ENCODE measurements at places on chromosomes 13 and 19.

DNA sequence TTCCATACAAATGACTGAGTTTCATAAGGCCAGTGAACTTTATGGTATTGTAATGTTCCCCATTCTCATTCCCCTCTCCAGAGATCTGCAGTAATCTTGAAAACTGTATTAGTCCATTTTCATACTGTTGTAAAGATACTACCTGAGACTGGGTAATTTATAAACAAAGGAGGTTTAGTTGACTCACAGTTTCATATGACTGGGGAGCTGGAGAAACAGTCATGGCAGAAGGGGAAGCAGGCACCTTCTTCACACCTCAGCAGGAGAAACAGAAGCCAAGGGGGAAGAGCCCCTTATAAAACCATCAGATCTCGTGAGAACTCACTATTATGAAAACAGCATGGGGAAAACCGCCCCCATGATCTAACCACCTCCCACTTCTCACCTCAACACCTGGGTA, 318.7 kb upstream of the KLF12 start:
- DNase-seq: no peak

DNA sequence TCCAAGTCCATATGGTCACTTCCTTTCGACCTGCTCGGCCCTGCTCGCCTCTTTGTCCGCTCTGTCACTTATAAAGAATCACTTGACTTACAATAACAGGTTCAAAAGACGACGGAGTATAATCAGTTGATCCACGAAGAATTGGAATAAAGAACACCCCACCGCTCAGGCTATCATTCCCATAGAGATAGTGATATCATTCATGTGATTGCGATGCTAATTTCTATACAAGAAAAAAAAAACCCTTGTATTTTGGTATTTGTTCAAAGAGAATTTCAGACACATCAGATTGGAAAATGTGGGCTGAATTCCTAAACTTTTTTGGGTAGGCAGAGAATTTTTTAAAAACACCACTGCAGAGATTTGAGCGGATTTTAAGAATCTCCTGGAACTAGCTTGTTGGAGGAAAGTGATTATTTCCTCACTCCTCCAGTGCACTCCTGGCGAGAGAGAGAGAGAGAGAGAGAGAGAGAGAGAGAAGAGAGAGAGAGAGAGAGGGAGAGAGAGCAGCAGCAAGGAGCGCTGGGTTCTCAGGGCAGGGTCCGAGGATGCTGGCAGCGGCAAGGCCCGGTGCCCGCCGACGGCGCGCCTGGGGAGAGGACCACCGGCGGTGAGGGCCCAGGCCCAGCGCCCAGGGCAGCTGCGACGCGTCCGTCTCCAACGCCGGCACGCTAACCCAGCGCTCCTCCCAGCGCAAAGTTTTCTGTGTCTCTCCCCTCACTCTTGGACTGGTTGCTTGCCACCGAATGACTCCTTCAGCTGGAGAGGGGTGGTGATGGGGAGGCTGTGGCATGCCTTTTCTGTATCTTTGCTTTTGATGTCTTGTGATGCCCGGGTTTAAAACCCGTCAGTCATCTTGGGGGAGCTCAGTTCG, 149.0 kb upstream of the ZNF536 start:
- peak; percentile 48 for DNase-seq

DNA sequence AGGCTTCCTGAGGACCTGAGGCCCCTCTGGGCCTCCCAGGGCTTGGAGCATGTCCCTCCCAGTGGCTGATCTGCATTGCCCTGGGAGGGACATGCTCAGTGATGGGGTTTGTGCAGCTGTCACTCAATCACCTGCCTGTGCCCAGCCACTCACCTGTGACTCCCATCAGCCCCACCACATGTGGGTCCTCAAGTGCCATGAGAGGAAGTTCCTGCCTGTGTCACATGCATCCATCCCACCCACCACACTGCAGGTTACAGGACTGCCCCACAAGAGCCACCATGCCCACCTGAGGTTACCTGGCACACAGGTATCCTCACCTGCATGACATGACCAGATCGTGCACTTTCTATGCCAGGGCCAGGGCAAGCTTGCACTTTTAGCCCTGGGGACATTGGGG, 80.0 kb downstream of the SCGB2B2 start:
- DNase-seq: no peak

DNA sequence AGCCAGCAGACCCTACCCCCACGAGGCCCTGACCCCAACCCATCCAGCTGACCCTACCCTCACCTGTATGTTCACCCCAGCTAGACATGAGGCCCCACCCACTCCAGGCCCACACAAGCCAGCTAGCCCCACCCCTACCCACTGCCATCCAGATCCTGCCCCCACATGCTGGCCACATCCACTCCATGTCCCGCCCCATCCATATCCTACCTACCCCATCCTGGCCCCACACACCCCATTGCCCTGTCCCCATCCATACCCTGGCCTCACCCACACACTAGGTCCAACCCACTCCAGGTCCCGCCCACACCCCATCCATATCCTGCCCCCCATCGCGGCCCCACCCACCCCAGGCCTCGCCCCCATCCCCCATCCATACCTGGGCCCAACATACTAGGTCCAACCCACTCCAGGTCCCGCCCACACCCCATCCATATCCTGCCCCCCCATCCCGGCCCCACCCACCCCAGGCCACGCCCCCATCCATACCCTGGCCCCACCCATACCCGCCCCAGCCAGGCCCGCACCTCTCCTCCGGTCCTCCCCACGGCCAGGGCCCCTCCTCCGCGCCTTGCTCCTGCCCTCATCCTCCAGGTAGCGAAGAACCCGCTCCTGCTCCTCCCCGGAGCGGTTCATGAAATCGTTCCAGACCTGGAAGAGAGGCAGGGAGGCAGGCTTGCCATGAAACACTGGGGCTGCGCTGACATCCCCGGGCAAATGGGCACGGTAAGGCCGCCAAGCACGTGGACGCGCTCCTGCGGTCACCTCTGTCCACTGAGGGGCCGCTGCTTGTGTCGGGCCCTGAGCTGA, 7.2 kb downstream of the RNU6-9 start:
- DNase-seq: no peak

DNA sequence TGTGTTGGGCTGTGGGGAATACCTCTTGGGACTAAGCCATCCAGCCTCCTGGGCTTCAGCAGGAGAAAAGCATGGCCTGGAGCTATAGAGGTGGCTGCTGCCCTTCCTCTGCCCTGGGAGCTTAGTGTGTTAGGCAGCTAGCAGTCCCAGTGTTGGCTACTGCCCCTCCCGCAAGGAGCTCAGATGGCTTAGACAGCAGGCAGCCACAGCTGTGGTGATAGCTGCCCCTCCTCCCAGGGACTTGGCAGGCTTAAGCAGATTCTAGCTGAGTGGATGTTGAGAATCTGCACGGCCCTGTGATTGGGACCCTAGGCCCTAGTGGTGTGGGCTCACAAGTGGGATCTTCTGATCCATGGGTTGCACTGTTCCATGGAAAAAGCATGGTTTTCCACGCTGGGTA, 264.5 kb downstream of the TDRD3 start:
- DNase-seq: no peak

DNA sequence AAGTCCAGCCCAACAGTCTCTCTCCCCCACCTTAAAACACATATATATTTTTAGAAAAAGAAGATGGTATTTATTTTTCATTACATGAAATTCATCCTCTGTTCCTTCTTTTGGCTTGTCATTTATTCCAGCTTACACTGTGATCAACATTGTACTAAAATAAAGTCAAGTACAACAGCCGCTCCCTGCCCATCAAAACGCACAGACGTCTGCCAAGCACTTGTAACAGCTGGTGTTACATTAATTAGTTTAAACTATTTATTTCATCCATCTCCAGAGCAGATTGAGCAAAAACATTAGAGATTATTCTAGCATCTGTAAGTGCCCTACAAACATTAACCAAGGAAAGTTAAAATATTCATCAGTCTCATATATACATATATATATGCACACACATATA, 350.5 kb downstream of the DACH1 start:
- DNase-seq: no peak

- peak; percentile 95 for DNase-seq
These were observed at the start of gene RASL11A for GRCh38 chr13:27270594-27271520. Gene RASL11A, plus strand, starts transcription at chr13:27270830. Its CDS starts 115 bp downstream, at chr13:27270945.

DNA sequence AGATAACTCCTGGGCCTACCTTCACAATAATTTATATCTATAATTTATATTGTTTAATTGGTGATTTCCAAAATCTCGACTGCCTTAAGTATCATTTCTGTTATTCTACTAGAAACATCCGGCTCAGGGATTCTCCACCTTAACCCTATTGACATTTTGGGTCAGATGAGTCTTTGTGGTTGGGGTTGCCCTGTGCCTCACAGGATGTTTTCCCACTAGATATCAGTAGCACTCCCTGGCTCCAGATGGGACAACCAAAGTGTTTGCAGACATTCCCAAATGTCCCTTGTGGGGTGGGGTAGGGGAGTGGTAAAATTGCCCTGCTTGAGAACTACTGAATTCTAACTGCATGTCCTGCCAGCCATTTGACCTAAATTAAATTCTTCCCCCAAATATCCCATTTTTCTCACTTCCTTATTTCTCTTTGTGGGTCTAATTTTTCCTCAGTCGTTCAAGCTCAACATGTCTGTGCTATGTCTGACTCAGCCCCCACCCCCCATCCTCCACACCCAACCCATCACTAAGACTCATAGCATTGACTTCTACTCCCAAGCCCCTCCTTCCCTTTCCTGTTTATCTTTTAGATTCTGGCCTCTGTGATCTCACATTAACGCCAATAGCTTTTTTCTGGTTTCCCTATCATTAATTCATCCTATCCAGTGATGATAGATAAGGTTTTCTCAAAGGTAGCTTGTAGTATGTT, 545.1 kb downstream of the EFNB2 start:
- no peak for DNase-seq

- DNase-seq: no peak
These were observed 50.4 kb downstream of the TEX29 start for GRCh38 chr13:111370570-111371535.

DNA sequence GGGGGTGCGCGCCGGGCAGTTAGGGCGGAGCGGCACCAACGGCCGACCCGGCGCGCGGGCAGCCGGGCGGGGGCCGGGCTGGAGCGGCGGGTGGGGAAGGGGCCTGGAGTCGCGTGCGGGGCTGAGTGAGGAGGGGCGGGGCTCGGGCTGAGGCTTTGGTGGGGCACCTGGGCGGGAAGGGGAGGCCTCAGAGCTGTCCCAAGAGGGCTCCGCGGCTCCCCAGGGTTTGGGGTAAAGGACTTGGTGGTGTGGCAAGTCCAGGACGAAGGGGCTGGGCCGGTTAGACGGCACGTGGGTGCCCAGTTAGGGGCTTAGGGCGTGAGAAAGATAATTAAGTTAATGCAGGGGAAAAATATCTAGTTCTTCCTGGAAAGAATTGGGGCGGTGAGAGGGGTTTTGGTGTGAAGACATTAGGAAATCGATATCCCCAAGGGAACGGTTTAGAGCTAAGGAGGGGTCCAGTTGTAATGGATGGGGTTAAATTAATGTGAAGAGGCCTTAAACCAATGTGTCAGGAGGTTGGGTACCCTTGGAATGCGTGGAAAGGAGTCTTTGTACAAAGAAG, 496 bp downstream of the ZNF574 start:
- no peak for DNase-seq

DNA sequence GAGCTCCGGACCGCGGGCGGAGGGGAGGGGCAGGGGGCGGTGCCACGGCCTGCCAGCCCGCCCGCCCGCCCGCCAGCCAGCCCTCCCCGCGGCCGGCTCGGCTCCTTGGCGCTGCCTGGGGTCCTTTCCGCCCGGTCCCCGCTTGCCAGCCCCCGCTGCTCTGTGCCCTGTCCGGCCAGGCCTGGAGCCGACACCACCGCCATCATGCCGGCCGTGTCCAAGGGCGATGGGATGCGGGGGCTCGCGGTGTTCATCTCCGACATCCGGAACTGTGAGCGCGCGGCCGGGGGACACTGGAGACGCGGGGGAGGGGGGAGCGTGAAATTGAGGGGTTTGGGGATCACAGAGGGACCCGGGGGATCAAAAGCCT, at the start of gene AP2A1:
Gene AP2A1 (plus strand): TSS at position 72 of the 370 bp plus-strand sequence. CDS start 133 bp downstream, at position 205.
- DNase-seq: no peak

- no peak for DNase-seq
These were observed 491.8 kb downstream of the DIAPH3 start for GRCh38 chr13:59671881-59672280.

GRCh38 chr13:40402931-40403431, 263.5 kb downstream of the FOXO1 start:
- DNase-seq: peak; percentile 87

- DNase-seq: peak; percentile 66
These were observed 14.2 kb downstream of the ONECUT3 start for GRCh38 chr19:1767464-1767933.
